Activated T-cell treated with anti-CD3 and anti-CD28 coated beads for 4 hours (primary cell): ENCODE measurements at places on chromosomes 6 and 20.

DNA sequence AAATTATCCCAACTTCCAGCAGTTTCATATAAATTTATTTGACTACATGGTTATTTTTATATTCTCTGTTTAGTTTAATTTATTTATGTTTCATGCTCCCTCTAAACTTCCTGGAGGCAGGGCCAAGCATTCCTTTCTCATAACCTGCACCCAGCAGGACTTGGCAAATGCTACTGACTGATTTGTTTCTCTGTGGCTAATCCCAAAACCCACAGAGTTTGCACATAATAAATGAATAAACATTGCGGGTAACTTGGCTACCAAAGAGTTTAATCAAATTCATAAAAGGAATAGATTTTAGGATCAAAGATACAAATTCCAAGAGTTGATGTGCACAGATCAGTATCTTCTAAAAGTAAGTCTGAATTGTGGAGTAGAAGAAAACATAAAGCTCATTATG is 239.5 kb downstream of the SLC35F1 start:
- DNase-seq = no peak

GRCh38 chr6:80331974-80332373 is 225.5 kb downstream of the BCKDHB start:
- no peak for DNase-seq

- DNase-seq = no peak
Observed at GRCh38 chr6:21085643-21086042, 507.9 kb upstream of the SOX4 start.

DNA sequence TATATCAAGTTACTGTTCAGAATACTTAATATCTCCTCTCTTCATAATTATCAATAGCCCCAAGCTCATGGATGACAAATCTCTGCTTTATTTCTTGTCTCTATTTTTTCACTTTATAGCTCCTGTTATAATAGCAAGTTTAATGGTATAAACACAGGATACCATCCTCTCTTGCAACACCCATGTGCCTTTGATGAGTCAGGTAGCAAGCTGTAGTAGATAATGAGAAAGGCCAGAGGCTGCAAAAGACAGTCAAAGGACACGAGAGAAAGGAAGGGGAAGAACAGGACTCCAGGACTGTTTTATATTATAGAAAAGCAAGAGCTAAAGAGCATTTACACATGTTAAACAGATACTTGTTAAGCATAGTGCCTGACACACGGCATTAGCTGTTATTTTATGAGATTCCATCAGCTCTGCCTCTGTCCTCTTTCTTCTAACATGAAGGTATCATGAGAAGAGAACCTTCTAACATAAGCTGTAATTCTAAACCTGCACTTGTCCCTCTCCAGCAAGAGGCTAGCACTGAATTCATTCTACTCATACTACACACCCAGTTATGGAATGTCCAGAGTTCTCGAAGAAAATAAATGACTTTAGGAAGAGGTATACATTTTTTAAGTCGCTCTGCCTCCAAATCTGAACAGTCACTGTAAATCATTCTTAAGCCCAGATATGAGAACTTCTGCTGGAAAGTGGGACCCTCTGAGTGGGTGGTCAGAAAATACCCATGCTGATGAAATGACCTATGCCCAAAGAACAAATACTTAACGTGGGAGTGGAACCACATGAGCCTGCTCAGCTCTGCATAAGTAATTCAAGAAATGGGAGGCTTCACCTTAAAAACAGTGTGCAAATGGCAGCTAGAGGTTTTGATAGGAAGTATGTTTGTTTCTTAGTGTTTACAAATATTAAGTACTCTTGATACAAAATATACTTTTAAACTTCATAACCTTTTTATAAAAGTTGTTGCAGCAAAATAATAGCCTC is 45.0 kb downstream of the NT5E start:
- DNase-seq = no peak

DNA sequence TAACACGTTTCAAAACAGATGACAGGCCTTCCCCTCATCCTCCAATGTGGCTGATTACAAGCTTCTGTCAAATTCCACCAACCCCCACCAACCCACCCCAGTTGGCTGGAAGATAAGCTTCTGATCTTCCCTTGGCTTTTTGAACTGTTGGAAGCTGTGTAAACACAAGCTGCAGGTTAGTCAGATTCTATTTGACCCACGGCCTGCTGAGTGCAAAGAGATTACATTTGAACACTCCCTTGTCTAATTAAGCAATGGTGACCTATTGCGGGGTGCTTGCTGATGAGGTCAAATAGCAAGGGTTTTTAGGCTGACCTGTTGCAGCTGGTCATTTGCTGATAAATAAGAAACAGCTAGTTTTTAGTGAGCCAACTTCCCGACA is 379.7 kb downstream of the BMP2 start:
- no peak for DNase-seq

- no peak for DNase-seq
Observed at GRCh38 chr6:35419417-35419816, 32.7 kb upstream of the FANCE start.

- no peak for DNase-seq
Observed at GRCh38 chr6:17744019-17744756, 37.5 kb upstream of the NUP153 start.

DNA sequence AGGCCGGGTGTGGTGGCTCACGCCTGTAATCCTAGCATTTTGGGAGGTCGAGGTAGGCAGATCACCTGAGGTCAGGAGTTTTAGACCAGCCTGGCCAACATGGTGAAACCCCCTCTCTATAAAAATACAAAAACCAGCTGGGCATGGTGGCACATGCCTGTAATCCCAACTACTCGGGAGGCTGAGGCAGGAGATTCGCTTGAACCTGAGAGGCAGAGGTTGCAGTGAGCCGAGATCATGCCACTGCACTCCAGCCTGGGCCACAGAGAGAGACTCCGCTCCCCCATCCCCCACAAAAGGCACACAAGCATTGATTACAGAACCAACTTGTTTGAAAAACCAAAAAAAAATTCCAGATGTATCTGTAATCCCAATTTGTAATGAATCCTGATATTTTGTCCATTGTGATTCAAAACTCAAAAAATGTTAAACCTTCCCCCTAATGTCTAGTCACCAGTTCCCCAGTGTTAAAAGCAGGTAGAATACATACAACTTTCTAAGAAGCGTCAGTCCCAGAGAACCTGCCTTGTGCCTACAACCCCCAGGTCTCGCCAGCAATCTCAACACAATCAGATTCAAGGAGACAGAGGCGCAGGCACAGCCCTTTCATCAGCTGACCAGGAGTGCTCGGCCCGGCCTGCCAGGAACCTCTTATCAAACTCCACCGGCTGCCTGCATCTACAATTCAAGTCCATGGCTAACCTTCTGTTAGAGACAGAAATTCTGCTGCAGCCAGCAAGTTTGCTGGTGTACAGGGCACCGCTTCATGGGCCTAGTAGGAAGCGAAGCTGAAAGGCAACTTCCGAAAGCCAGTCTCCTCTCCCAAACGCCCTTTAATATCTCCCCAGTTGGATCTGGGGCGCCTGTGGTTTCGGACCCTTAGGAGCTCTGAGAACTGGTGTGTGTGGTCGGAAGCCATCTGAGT is 2.1 kb downstream of the EZR start:
- no peak for DNase-seq

- DNase-seq = no peak
Observed at GRCh38 chr6:139416146-139416545, 41.7 kb upstream of the CITED2 start.

- DNase-seq = no peak
Observed at GRCh38 chr6:117463762-117464665, 18.5 kb upstream of the DCBLD1 start.
